ENCODE measurements at places on chromosomes 2 and 18. TPM values are rescaled to one million over a fixed set of nuclear protein-coding genes. Genes with fewer than 3 reads are reported as not detected.

DNA sequence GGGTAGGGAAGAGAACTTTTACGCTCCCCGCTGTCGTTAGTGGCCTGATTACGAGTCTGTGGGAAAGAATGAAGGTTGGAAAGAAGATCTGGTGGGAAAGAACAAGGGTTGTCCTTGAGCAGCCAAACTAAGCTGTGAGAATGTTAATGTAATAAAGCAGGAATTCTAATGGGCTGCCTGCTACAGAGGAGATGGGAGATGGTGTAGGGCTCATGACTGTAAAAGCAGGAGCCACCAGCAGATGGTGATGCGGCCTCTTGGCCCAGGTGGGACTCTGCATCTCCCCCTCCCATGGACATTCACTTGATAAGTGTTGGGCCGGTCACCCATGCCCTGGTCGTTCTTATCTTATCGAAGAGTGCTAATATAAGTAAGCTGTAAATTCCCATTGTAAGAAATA lies 150.0 kb downstream of the NEDD4L start:
- peaks cover 10% of the 10 kb centered on the region for H3K27me3 ChIP-seq
- DNase-seq = no peak
- H3K27ac ChIP-seq = peak overlapping the region; percentile 7

- no peaks in the 10 kb centered on the region for H3K36me3 ChIP-seq
- peaks cover 7% of the 10 kb centered on the region for H3K27me3 ChIP-seq
- H3K27ac ChIP-seq = peak overlapping the region; percentile 64
- no peaks in the 10 kb centered on the region for H3K4me1 ChIP-seq
- no peak overlapping the region for H3K4me3 ChIP-seq
These were observed 23.5 kb upstream of the BZW1 start for GRCh38 chr2:200788121-200788718.

DNA sequence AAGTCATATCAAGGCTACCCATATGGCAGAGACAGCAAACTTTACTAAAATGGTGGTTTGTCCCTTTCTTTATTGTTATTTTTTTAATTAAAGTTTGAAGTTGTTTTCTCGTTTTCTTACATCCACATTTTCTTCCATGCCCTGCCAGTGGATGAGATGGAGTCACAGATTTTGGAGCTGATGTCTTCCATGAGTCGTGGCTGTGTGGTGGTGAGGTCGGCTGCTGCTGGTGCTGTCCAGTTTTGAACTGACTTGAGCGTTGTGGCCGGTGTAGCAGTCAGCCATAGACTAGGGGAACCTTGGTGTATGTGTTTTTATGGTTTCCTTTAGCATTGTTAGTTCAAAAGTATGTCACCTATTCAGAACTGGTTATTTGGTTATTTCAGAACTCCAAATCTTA lies 182.8 kb downstream of the SH3RF3 start:
- H3K4me1 ChIP-seq = no peaks in the 10 kb centered on the region
- H3K4me3 ChIP-seq = no peak overlapping the region
- no peaks in the 10 kb centered on the region for H3K36me3 ChIP-seq
- no peak for DNase-seq
- H3K27me3 ChIP-seq = peaks cover 2% of the 10 kb centered on the region

- no peak for DNase-seq
- H3K36me3 ChIP-seq = peaks cover 3% of the 10 kb centered on the region
- H3K27ac ChIP-seq = peak overlapping the region; percentile 54
- H3K4me3 ChIP-seq = no peak overlapping the region
- peaks cover 41% of the 10 kb centered on the region for H3K4me1 ChIP-seq
These were observed 59.8 kb downstream of the BCL2 start for GRCh38 chr18:63259567-63260379.

- no peak overlapping the region for H3K27ac ChIP-seq
- H3K4me1 ChIP-seq = no peaks in the 10 kb centered on the region
- H3K36me3 ChIP-seq = no peaks in the 10 kb centered on the region
- no peak overlapping the region for H3K4me3 ChIP-seq
These were observed 276.4 kb upstream of the CXCR4 start for GRCh38 chr2:136394136-136395060.

DNA sequence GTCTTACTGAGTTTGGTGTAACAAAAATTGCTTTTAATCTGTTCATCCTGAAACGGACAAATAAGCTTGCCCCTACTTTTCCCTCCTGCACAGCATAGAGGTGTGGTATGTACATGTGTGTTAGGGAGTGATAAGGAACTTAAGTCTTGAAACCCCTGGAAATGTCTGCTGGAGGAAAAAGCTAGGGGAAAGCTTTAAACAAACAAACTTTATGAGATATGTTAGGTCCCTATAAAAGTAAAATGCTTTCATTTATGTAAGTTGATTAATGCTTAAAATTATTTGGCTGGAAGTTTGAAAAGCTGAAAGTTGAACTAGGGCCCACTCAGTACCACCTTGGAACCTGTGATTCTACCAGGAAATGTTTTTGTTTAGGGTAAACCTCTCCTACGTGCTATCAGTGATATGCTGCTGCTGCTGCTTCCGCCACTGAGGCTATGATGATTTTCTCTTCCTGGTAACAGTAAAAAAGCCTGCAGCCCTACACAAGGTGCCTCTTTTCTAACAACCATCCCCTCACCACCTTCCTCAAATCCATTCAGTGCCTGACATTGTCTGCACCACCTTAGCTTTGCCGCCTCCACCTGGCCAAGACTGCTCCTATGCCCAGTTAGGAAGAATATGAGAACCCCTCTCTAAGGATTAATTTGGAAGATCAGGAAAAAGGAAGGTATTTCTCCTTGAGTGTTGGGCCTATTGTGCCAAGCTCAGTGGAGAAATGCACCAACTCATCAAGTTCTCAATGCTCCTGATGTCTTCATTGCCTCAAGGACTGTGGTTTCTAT lies 2.5 kb upstream of the YES1 start:
- no peaks in the 10 kb centered on the region for H3K27me3 ChIP-seq
- no peak for DNase-seq
- H3K4me1 ChIP-seq = peaks cover 25% of the 10 kb centered on the region
- peak overlapping the region; percentile 71 for H3K4me3 ChIP-seq
- no peaks in the 10 kb centered on the region for H3K36me3 ChIP-seq

DNA sequence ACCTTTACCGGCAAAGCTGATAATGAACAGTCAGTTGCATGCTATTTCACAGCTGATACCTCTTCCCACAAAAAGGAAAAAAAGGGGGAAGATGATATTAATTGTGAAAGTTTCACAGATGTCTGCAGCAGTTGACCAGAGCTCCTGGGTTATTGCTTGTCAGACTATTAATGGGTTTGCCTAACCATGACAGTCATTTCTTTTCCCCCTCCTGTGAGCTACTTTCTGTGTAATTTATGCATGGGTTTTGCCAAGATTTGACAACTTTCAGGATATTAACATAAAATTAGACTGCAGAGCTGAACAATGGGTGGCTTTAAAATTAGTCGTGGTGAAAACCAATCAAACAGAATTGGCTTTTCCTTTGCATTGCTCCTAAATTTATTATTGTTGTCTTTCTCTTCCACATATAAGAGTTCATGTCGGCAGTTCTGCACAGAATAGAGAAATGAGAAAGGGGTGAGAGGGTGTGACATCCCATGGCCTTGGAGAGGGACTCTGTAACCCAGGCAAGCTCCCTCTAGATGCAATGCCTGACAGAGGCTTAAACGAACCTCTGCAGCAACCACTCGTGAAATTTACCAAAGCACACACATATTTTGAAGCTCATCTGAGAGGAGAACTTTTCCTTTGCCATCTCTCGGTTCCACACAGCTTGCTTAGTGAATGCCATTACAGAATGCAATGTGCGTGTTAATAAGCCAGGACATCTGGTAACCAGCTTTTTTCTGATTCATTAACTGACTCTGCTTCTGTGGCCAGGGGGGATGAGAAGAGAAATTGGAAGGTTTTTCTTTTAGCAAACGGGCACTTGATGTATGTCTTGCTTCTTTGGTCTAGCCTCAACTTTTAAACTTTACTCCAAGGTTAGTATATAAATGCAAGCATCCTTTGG lies 82.2 kb upstream of the ITGA4 start:
- no peak for DNase-seq
- H3K4me3 ChIP-seq = no peak overlapping the region
- H3K4me1 ChIP-seq = peaks cover 55% of the 10 kb centered on the region
- peak overlapping the region; percentile 28 for H3K27ac ChIP-seq
- no peaks in the 10 kb centered on the region for H3K36me3 ChIP-seq
- no peaks in the 10 kb centered on the region for H3K27me3 ChIP-seq

Gene TRIP12
- total RNA-seq = 222 TPM
